Lung (tissue), 17 donors: ENCODE measurements at places on chromosomes 2 and 18. TPM values are rescaled to one million over a fixed set of nuclear protein-coding genes. Genes with fewer than 3 reads are reported as not detected.

FAM110C gene
- 3.0 TPM for total RNA-seq

MSTN gene
- total RNA-seq = 0.46 TPM

CDK5R2 gene
- not detected for total RNA-seq

ATP9B gene
- total RNA-seq = 39.7 TPM

- no peaks in the 10 kb centered on the region for H3K27me3 ChIP-seq
- DNase-seq = no peak
- no peaks in the 10 kb centered on the region for H3K4me1 ChIP-seq
- no peak overlapping the region for H3K27ac ChIP-seq
Measured at GRCh38 chr2:134771313-134771801, 52.6 kb upstream of the TMEM163 start.

DNA sequence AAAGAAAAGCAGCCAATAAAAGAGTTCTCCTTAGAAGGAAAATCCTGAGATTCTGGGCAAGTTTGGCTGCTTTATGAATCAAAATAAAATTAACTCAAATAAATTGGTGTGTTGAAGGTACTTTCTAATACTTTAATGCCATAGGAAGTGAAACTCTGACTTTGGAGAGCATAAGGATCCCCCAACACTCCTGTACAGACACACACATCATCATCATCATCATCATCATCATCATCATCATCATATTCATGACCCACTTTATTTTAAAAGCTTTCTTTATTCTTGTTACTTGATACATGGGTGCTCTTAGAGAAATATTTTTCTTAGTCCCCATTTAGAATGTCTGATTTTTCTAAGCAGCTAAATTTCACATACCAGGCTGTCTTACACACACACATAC is 283.1 kb upstream of the CYRIA start:
- no peak overlapping the region for H3K27ac ChIP-seq
- no peak overlapping the region for H3K4me3 ChIP-seq
- DNase-seq = no peak
- no peaks in the 10 kb centered on the region for H3K4me1 ChIP-seq

GRCh38 chr2:33975498-33975897 is 376.4 kb upstream of the FAM98A start:
- no peak overlapping the region for H3K27ac ChIP-seq
- no peaks in the 10 kb centered on the region for H3K27me3 ChIP-seq
- DNase-seq = no peak
- H3K4me3 ChIP-seq = no peak overlapping the region
- no peaks in the 10 kb centered on the region for H3K4me1 ChIP-seq

DNA sequence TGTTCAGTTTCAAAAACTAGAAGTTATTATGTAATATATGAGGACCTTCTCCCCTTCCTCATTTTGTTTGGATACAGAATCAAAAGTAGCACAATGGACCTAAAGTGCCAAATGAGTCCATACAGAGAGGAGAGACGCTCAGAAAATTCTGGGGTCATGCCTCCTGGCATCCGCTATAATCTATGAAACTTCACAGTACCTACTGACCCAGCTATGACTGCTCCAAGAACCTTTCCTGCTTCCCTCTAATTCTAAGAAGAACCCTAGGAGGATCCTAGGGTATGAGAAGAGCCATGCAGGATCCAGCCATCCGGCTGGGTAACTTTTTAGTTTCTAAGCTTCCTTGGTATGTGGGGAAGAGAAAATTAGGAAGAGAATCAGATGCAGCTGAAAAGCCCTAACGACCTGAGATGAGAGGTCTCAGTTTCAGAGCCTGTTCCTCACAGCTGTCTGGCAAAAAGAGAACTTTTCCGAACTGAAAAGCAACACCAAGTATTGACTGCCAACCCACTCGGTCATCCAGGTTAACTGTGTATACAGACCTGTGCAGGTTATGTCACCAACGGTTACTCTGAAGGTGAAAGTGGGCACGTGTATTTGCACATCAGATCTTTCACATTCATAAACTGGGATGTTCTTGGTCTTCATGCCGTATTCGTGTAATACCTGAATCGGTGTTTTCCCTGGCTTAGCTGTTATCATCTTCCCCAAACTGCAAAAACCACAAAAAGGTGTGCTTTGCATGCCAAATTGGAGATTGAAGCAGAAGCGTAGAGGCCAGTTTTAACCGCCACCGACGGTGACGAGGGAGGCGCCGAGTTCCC is 1.1 kb downstream of the PRKRA start:
- peaks cover 12% of the 10 kb centered on the region for H3K36me3 ChIP-seq
- no peaks in the 10 kb centered on the region for H3K27me3 ChIP-seq
- peak; percentile 38 for DNase-seq
- H3K4me1 ChIP-seq = peaks cover 4% of the 10 kb centered on the region
- peak overlapping the region; percentile 72 for H3K4me3 ChIP-seq
- H3K27ac ChIP-seq = peak overlapping the region; percentile 98

- no peaks in the 10 kb centered on the region for H3K4me1 ChIP-seq
- DNase-seq = no peak
- H3K36me3 ChIP-seq = no peaks in the 10 kb centered on the region
- no peak overlapping the region for H3K27ac ChIP-seq
Measured at GRCh38 chr2:212730994-212731393, 192.4 kb upstream of the ERBB4 start.

- no peak overlapping the region for H3K27ac ChIP-seq
- DNase-seq = no peak
- H3K36me3 ChIP-seq = no peaks in the 10 kb centered on the region
- H3K4me3 ChIP-seq = no peak overlapping the region
- H3K4me1 ChIP-seq = peaks cover 7% of the 10 kb centered on the region
- H3K27me3 ChIP-seq = no peaks in the 10 kb centered on the region
Measured at GRCh38 chr2:177254433-177255226, 9.9 kb downstream of the NFE2L2 start.
